ENCODE measurements at places on chromosomes 1 and 21. TPM values are rescaled to one million over a fixed set of nuclear protein-coding genes. Genes with fewer than 3 reads are reported as not detected.

KRTAP7-1 gene
- total RNA-seq, result not detected

DNA sequence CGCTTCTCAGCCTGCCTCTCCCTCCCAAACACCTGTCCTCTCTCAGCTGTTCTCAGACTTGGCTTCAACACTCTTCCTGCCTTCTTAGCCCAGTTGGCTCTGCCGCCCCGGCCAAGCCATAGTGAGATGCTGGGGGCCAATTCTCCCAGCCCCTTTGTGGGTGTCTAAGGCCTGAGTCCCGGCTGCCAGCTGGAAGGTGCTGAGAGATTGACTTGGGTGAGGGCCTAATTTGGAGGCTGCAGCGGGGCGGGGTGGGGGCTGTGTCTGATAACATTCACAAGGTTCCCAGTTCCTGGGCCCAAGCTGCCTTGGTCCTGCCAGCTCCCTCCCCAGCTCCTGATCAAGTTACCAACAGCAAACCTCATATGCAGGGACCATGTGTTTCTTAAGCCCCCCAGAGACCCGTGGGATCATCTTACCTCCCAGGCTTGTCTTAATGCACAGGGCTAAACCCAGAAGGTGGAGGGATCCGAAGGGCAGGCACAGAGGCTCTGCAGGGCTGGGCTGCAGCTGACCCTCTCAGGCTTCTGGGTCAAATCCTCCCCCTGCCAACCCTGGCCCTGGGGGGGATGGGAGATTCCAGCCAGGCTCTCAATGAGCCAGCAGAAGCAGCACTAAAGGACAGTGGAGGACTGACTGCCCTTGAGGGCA, 9.8 kb downstream of the INKA2 start:
- H3K36me3 ChIP-seq, result no peaks in the 10 kb centered on the region
- no peak for DNase-seq
- no peak overlapping the region for H3K27ac ChIP-seq
- H3K4me1 ChIP-seq, result peaks cover 16% of the 10 kb centered on the region

DNA sequence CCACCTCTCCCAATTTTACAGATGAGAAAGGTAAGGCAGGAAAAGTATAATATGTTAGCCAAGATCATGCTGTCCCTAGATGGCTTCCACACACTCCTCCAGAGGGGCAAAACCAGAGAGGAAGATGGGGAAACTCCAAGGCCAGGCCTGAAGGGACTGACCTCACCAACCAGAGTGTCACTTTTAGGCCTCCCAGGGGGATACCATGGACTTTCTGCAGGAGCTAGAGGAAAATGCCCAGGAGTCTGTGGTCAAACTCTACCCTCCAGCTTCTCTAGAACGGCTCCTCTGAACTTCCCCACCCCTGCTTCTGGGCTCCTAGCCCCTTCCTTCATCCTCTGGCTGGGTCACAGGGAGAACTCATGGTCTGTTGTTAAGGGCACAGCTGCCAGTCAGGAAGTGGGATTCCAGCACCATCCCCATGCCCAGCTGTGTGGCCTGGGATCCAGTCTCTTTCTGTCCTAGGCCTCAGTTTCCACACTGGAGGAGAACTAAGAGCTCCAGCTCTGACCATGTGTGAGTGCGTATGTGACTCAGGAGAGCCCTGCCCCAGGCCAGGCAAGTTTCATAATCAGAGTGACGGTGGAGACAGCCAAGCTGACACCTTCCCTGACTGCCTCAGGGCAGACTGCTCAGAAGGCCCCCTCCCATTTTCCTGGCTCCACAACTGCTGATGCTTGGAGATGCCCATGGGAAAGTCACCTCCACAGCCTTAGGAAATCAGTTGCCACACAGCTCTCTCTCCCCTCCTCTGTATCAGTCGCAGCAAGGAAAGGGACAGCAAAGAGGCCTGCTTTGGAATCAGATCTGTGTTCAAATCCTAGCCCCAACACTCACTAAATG, 1.9 kb downstream of the IGSF8 start:
- no peaks in the 10 kb centered on the region for H3K27me3 ChIP-seq
- H3K4me1 ChIP-seq, result peaks cover 15% of the 10 kb centered on the region
- DNase-seq, result no peak
- H3K27ac ChIP-seq, result no peak overlapping the region

DNA sequence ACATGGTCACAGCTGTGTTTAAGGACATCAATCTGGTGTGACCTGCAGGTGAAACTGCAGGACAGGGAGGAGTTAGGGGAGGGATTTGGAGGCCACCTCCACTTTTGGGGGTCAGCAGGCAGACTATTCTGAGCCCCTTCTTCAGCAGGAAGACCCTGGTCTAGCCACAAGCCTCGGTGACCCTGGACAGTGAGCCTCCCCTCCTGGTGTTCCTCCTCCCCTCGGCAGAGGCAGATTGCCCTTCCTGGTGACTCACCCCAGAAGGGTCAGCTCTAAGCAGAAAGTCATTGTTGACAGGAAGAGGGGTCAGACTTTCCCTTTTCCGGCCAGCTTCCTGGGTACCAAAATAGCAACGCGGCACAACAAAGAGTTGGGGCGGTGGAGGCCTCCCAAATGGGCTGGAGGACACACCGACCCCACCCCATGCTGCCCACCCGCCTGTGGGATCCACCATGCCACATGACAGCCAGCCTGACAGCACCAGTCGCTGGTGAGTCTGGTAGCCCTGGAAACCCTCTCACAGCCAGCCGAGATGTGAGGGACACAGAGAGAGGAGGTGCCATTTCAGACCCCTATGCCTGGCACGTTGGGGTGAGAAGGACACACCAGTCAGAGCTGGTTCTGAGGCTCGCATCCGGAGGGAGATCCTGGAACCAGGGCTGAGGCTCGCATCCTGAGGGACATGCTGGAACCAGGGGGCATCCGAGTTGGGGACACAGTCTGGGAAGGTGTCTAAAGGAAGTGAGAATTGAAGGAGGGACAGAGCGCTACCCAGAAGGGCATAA, 14.7 kb upstream of the CSF1 start:
- H3K27ac ChIP-seq, result no peak overlapping the region
- peak; percentile 30 for DNase-seq
- no peaks in the 10 kb centered on the region for H3K36me3 ChIP-seq

GRCh38 chr1:221408117-221408803, 333.6 kb downstream of the DUSP10 start:
- no peaks in the 10 kb centered on the region for H3K27me3 ChIP-seq
- H3K36me3 ChIP-seq, result no peaks in the 10 kb centered on the region
- no peak overlapping the region for H3K27ac ChIP-seq
- no peak overlapping the region for H3K4me3 ChIP-seq
- H3K4me1 ChIP-seq, result no peaks in the 10 kb centered on the region
- DNase-seq, result no peak

DNA sequence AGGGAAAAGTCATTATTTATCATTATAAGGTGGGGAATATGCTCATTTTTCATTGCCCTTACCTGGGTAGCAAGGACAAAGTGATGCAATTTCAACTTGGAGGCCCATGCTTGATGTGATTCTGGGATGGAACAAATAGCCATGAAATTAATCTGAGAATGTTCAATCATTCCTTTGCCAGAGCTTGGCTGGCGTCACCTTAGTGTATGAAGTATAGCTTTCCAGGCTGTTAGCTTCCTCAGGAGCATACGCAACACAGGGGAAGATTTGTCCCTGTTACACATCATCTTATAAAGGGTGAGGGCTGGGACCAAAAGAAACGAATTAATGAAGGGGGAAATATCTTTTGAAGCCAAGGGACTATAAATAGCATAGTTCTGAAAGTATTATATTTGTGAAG, 91.4 kb upstream of the DEPDC1 start:
- no peak for DNase-seq
- H3K27me3 ChIP-seq, result no peaks in the 10 kb centered on the region
- H3K4me1 ChIP-seq, result no peaks in the 10 kb centered on the region
- H3K27ac ChIP-seq, result no peak overlapping the region
- H3K4me3 ChIP-seq, result no peak overlapping the region

DNA sequence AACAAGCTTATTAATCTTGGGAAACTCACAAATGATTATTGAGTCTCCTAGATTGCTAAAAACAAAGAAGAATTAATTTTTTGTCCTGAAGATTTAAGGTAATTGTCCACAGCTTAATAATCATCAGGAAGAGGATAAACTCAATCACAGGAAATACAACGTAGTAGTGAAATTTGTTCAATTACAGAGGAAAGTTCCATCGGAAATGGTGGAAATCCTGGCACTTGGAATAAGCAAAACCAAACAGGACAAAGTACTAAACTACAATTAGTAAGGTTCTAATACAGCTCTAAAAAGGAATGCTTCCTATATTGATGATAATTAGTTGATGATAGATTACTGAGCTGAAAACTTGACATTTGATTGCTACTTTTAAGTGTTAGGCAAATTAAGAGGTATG, 485.4 kb downstream of the USP25 start:
- H3K36me3 ChIP-seq, result no peaks in the 10 kb centered on the region
- no peak overlapping the region for H3K4me3 ChIP-seq
- H3K4me1 ChIP-seq, result peaks cover 6% of the 10 kb centered on the region
- H3K27ac ChIP-seq, result no peak overlapping the region
- DNase-seq, result no peak
